ENCODE measurements at places on chromosomes 11 and 22.

DNA sequence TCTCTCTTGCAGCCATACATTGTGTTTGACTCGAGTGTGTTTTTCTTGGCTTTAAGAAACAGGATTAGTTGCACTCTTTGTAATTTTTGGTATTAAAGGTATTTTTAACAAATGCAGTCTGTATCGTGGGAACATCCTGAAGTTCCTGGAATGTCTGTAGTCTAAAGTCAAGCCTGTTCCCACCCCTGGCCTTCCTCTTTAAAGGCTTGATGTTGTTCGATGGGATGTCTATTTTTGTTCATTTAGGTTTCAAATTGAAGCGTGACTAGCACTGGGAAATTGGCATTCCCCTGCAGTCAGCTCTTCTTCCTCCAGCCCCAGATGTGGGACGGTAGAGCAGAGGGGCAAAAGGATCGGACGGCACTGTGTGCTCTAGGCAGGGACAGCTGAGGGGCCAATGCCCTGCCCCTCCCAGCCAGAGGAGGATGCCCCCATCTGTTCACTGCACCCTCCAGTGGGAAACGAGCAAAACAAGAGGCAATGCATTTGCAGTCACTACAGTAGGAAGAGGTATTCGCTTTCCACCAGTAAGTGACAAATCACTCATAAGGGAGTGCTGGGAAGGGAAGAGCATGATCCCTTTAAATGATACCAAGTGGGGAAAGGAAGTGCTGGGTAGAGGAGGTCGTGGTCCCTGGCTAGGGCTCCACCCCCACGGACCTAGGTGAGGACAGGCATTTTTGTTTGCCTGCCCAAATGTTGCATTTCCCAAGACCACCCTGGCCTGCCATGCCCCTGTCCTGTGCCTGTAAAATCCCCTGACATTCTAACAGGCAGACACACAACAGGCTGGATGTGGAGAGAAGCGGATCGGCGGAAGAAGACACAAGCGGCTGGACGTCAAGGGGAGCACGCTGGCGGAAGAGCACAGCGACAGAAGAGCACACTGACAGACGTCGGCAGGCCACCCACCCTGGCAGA is 47.4 kb upstream of the SEPTIN5 start:
- no peak for DNase-seq

GRCh38 chr11:128559496-128560103 is 27.8 kb downstream of the ETS1 start:
- peak; percentile 13 for DNase-seq

GRCh38 chr11:133724116-133724515 is 121.2 kb downstream of the SPATA19 start:
- DNase-seq = no peak

GRCh38 chr11:13328286-13328685 is 50.7 kb downstream of the BMAL1 start:
- no peak for DNase-seq

DNA sequence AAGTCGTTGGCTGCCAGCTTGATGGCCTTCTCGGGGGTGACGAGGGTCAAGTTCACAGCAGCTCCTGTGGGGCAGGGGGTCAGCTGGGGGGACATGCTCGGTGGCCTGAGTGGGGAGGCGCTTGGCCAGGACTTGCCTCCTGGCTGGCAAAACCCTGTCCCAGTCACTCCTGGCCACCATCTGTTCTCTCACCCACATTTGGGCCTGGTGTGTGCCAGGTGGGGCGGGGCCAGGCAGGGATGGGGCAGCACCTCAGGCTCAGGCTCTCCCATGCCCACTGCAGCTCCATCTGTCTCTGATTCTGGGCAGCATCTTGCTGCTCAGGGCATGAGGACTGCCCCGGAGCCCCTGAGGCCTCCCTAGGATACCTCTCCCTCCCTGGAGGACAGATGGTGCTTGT is 3.7 kb upstream of the CEND1 start:
- DNase-seq = no peak

DNA sequence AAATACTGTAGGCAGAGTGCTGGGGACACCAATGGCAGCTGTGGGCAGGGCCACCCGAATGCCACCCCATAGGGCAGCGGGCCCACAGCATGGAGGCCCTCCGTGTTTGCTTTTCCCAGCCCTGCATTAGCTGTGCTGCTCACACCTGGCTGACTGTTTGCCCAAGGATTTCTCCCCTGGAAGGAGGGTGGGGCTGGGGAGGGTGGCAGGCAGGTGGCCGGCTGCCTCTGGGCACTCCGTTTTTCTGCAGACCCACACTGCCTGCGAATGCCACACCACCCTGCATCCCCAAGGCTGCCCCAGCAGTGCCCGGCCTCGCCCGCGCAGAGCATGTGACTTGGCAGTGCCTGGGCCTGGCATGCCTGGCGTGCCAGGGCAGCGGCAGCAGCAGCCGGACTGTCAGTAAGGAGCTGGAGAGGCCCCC is 19.6 kb downstream of the DAGLA start:
- no peak for DNase-seq

DNA sequence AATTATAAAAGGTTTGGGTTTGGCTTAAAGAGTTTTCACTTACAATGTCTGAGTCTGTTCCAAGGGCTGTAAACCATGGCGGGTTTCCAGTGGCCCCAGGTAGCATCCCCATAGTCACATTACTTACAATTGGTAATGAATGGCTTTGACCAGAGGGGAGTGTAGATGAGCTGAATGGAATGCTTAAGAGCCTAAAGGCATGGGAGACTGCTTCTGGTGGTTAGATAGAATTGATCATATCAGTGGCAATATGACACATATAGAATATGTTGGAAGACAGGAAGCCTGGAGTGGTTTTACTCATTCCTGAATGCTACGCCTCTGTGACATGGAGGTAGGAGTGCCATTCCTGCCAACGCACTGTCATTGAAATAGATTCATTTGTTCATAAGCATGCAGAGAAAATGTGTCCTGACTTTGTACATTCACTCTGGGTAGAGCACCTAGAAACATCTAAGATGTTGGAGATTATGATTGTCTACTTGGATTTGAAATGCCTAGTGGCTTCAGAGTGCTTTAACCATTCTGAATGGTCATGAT is 183.3 kb downstream of the BLID start:
- no peak for DNase-seq

DNA sequence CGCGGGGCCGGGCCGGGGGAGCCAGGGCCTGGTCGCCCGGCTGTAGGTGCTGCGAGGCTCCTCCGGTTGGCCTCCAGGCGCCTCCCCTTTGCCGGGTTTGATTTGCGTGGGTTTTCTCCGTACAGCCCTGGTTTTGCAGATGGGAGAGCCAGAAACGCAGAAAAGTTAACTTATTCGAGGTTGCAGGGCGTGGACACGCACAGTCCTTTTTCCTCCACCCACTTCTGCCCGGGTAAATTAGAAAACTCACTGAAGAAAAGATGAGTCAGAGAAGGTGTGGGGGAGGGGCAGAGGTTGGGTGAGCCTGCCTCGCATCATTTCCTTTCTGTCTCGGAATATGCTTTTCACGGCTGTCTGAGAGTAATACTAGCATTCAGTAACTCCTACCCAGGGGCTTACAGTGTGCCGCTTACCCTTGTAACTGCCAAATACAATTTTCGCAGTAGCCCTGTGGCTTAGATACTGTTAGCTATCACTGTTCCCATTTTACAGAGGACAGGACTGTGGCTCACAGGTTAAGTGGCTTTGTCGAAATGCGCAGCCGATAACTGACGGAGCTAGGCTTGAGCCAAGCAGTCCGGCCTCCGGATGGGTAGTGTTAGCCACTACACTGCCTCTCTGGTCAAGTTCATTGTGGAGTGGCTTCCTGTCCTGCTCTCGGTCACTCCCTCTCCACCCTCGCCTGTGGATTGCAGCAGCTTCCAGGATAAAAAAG is 812 bp downstream of the FADD start:
- peak; percentile 87 for DNase-seq

- no peak for DNase-seq
Observed at GRCh38 chr11:44162662-44163061, 67.2 kb downstream of the EXT2 start.

- DNase-seq = peak; percentile 56
Observed at GRCh38 chr11:108571001-108571400, 22.6 kb downstream of the EXPH5 start.

DNA sequence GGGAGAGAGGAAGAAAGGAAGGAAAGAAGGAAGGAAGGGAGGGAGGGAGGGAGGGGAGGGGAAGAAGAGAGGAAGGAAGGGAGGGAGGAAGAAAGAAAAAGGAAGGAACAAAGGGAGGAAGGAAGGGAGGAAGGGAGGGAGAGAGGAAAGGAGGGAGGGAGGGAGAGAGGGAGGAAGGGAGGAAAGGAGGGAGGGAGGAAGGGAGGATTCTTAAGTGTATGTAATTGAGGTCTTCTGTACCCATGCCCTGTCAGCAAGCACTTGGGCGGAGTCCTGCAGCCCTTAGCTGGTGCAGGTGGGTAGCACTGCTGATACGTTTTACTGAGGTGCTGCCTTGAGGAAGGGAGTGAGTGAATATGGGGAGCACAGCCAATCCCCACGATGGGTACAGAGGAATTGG is 56.9 kb upstream of the RASD2 start:
- DNase-seq = no peak

DNA sequence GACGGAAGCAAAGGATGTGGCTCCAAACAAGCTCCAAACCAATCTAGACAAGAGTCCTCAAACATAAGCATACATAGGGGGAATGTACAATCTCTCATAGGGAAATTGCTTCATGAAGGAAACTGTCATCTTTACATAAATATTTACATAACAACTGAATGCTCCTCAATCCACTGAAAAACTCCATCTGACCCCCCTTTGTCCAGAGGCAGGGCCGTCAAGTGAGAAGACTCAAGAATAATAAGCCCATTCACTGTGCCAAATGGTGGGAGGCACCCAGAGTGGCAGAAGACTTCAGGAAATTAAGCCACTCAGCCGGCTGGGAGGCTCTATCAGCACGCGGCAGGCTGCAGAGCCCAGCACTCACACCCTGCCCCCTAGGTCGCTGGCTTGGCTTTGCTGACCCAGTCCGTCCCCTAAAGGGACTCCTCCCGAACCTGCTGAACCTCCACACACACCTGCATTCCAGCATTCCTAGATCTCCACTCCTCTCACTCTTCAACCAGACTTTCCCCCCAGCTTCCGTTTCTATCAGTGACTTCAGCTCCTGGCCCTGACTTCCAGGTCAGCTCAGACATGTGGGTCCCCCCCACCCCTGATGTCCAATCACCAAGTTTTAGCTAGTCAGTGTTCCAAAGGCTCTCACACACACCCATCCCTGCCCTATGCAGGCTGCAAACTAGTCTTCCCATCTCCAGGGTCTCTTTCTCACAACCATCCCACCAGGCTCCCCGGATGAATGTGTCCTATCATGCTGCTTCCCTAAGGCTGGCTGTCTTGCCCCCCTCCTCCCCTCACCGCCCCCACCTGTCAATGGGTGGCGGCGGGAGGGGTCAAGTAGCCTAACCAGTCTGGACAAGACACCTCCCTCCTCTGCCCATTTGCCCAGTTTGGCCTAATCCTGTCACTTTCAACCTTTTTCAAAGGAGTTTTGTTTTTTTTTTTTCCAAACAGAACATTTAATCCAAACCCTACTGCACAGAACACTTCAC is 11.3 kb downstream of the VPS37C start:
- DNase-seq = peak; percentile 46

- no peak for DNase-seq
Observed at GRCh38 chr22:19693581-19693980, 20.7 kb upstream of the SEPTIN5 start.

Measured in amniotic epithelial cell (primary cell).